ENCODE measurements at places on chromosomes 16 and 17.

- DNase-seq = no peak
Observed at GRCh38 chr16:50560903-50561863, 13.0 kb downstream of the NKD1 start.

GRCh38 chr17:35010093-35010492 is 29.8 kb downstream of the LIG3 start:
- DNase-seq = no peak

- no peak for DNase-seq
Observed at GRCh38 chr16:2447920-2448583, 11.9 kb upstream of the TEDC2 start.

DNA sequence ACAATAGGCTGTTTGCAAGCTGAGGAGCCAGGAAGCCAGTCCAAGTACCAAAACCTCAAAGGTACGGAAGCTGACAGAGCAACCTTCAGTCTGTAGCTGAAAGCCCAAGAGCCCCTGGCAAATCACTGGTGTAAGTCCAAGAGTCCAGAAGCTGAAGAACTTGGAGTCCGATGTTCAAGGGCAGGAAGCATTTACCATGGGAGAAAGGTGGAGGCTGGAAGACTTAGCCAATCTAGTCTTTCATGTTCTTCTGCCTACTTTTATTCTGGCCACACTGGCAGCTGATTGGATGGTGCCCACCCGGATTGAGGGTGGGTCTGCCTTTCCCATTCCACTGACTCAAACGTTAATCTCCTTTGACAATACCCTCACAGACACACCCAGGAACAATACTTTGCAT is 15.3 kb downstream of the CD300LB start:
- DNase-seq = no peak

- DNase-seq = peak; percentile 53
Observed at GRCh38 chr17:48612854-48613691, 2.0 kb downstream of the HOXB8 start.

GRCh38 chr17:19533718-19534561 is at the start of gene SLC47A1:
Gene SLC47A1 (plus strand): TSS chr17:19533854. CDS start chr17:19533940, 86 bp downstream.
- DNase-seq = peak; percentile 6

DNA sequence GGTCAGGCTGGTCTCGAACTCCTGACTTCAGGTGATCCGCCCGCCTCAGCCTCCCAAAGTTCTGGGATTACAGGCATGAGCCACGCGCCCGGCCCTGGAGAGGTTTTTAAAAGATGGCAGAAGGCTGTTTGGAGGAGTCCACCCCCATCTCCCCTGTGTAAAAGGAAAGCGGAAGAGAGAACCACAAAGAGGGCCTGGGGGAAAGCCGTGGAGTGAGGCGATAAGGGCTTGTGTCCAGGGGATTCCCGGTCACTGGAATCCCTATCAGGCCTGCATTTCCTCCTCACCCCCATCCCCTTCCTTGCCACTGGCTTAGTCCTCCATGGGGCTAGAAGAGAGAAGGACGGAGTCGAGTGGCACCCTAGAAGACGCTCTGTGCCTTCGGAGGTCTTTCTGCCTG is at the start of gene GP1BA:
Gene GP1BA, plus strand, starts transcription at position 315 of the 400 bp plus-strand sequence. CDS start 328 bp downstream, outside the sequence.
- no peak for DNase-seq
